ENCODE measurements at places on chromosomes 16 and 17.

DNA sequence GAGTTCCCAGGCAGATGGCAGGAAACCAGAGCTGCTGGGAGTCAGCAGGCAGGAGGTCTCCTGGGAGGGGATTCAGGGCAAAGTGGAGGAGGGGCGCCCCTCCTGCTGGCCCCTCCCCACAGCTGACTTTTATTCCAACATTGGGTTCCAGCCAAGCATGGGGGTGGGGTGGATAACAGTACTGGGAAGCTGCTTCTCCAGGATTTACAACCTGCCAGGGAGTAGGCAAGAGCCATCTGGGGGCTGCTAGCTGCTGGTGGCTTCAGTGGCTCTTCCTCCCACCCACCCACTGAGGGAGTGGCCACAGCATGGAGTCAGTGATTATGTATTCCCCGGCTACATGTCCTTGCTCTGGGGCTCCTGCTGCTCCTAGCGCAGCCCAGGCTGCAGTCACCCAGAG lies 36.8 kb downstream of the TMEM132E start:
- no peak for DNase-seq

- no peak for DNase-seq
These were observed 10.7 kb downstream of the MSRB1 start for GRCh38 chr16:1932050-1933028.

DNA sequence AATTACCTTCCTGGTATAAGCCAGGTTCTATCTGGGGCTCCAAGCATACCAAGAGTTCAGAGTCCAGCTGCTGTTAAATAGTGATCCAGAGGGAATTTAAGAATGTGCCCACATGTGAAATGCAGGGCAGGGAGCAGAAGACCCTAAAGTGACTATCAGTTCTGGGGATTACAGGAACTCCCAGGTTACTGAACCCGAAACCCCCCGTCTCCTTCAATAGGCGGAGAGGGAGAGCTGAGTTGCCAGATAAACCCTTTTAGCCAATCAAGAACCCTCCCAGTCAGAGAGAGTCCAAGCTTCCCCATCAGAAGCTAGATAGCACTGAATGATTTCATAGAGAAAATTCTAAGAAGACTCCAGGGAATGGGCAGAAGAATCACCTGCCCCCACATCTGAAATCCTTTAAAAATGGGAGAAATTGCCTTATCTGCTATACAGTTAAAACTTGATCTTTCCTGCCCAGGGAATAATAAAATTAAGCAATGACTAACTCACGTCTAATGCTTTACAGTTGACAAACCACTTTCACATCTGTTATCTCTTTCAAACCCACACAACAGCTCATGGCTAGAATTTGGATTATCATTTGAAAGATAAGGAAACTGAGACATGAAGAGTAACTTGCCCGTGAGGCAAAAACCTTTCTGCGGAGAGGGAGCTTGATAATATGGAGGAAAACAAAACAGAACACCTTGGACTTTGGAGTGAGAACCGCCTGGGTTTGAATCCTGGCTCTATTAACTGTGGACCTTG lies 10.2 kb downstream of the NOG start:
- no peak for DNase-seq

DNA sequence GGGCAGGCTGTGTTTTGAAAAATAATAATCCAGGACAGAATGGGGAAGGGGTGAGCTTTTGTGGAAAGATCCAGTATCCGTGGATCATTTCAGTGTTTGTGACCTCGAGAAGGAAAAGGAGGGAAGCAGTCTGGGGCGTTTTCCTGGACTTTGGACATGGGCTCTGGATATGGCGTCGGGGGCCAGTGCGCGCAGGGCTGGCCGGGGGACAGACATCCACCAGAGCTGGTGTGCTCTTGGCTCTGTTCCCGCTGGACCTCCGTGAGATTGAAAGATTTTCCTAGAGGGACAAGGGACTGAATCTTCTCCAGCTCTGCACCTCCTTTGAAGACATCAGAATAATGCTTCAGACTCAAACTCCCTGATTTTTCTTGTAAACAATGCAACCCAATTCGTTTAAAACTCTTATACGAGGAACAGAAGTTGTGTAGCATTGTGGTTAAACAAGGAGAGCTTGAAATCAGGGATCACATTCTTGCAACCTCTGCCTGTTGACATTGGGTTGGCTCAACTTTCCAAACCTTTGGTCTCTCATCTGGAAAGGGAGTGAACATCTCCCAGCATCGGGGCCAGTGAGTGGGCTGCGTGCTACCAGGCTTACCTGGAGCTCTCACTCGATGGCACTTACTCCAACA lies 75.9 kb downstream of the C16orf95 start:
- DNase-seq: no peak

DNA sequence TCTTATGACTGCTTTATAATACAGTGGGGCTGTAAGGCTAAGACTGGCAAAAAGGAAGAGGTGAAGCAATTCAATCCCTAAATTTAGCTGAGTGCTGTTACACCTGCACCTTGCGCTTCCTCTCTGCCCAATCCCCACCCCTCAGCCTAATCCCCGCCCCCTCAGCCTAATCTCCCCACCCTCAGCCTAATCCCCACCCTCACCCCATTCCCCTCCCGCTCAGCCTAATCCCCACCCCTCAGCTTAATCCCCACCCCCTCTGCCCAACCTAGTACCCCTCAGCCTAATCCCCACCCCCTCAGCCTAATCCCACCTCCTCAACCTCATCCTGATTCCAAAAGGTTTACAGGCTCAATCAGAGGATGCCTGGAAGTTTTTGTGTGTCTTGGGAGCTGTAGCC lies 155.5 kb downstream of the PMP22 start:
- no peak for DNase-seq

DNA sequence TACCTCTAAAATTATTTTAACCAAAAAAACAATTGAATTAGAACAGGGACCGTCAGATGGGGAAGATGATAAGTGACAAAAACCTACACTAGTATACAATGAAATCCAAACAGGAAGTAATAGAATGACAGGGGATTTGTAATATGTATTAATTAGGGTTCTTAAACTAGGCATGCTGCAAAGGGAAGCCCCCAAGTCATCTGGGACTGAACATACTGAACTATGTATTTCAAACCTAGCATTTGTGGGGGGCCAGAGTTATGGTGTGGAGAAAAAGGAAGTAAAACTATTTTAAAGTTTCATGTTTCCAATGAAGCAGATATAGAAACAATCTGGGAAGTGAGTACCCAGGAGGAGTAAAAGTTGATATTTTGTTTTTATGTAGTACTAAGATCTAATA lies 133.2 kb upstream of the HS3ST3A1 start:
- DNase-seq: no peak

GRCh38 chr16:63568164-63568563 lies 1531.9 kb upstream of the CDH8 start:
- no peak for DNase-seq

- no peak for DNase-seq
These were observed 3.6 kb downstream of the COX10 start for GRCh38 chr17:14072881-14073280.

GRCh38 chr16:67562526-67562917 lies at the start of gene CTCF:
Gene CTCF (plus strand): TSS chr16:67562526. CDS start chr16:67610833, 48,307 bp downstream.
- peak; percentile 68 for DNase-seq

GRCh38 chr17:77530591-77530990 lies 389.8 kb downstream of the SEC14L1 start:
- DNase-seq: no peak

- DNase-seq: no peak
These were observed 203.6 kb downstream of the ZFHX3 start for GRCh38 chr16:72844225-72844920.

DNA sequence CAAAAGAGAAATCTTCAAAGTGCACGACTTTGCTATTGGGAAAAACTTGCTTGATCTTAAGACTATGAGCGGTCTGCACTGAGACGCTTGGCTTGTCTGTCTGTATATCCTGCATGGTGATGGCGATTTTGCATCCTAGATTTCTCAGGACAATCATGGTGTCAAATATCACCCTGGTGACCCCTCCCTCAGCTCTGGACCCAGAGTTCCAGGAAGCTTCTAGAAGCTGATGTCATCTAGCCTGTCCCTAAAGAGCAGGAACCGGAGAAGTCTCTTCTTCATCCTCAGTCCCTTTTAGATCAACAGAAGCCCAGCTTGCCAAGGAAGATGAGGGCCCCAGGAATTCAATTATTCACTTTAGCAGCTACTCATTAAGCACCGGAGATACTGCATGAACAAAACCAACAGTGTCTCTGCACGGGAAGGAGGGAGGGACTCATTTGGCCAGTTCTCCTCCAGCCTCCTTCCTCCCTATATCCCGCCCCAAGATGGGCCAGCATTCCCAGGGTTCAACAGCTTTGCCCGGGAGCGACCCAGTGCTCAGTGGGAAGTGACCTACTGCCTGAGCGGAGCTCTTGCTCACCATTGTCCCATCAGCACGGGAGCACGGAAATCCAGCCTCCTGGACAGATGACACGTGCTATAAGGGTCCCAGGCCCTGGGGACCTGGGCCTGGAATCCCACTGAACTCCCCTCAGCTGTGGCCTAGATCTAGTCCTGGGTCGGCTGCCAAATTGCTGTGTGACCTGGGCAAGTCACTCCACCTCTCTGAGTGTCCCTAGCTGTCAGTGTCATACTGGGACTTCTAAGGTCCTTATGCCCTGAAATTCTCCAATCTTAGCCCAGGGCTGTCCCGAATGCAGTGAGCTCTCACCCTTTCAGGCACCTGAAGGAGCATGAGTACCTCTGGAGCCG lies 3.8 kb downstream of the EMP2 start:
- DNase-seq: no peak

- no peak for DNase-seq
These were observed 323.0 kb upstream of the TBX2 start for GRCh38 chr17:61076621-61077031.

- DNase-seq: no peak
These were observed 82.2 kb upstream of the ARL4D start for GRCh38 chr17:43316522-43317142.

DNA sequence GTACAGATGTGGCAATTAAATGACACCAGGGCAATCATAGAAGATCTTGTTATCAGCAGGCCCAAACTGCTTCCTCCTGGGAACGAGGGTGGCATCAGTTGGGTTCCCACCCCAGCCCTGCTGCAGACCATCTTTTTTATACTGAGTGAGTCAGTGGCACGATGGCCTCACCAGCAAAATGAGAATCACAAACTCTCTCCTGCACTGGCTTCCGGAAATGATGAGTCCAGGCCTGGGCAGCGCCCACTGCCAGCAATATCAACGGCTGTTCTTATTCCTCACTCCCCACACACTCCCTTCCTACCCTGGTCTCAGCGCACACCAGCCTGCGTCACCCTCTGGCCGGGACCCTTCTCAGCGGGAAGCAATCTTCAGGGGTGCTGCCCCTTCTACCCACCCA lies 340.3 kb downstream of the FOXL1 start:
- no peak for DNase-seq

GRCh38 chr16:632486-633335 lies 1.9 kb downstream of the WFIKKN1 start:
- DNase-seq: no peak

GRCh38 chr17:18191967-18192366 lies 8.3 kb downstream of the ALKBH5 start:
- DNase-seq: no peak

DNA sequence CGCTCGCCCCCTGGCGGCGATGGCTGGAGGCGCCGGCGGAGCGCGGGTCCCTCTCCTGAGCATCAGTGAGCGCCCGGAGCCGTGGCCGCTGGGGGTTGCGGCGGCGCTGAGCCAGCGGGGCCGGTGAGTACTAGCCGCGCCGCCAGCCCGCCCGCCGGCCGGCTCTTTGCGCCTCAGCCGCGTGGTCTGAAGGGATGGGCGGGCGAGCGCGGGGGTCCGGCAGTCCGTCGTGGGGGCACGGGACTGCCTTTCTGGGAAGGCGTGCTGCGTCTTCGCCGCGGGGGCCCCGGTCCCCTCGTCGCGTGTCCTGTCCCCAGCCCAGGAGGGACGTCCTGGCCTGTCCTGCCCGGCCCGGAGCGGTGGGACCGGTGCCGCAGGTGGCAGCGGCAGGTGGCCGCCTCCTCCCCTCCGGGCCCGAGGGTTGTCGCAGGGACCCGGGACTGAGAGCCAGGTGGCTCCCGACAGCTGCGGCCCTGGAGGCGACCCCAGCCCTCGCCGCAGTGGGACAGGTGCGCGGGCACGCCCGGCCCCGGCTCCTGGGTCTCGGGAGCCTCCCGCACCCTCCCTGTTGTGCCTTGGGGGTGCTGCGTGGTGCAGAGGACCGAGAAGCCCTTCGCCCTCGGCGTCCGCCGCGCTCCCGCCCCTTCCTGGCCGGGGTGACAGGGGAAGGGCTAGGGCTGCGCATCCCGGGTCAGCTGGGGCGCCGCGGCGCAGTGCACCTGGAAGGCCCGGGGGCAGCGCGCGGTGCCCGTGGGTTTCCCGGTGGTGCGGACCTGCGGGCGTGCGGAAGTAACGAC lies at the start of gene SPECC1:
Gene SPECC1 (plus strand): TSS at position 58 of the 797 bp plus-strand sequence. CDS start 87,293 bp downstream, outside the sequence.
- DNase-seq: peak; percentile 29

DNA sequence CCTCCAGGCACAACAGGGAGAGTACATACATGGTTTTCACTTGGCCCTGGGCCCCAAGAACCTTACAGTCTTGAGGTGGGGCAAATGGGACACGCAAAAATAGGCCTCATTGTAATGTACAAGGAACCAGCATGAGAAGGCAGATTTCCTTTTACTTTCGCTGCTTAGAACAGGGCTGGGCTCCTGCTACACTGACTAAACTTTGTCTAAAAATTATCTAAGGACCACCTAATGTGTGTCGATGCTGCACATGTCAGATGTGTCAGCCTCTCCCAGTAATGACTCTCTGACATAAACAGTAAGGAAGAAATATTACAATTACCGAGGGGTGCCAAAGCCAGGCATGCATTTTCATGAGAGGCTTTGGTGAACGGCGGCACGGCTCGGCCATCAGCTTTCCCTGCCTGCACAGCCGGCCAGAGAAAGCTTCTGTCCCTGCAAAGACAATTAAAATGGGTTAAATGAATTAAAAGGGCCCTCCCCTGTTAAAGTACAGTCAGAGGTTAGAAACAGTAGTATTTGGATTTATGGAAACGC lies 224.2 kb upstream of the IRX3 start:
- DNase-seq: no peak

DNA sequence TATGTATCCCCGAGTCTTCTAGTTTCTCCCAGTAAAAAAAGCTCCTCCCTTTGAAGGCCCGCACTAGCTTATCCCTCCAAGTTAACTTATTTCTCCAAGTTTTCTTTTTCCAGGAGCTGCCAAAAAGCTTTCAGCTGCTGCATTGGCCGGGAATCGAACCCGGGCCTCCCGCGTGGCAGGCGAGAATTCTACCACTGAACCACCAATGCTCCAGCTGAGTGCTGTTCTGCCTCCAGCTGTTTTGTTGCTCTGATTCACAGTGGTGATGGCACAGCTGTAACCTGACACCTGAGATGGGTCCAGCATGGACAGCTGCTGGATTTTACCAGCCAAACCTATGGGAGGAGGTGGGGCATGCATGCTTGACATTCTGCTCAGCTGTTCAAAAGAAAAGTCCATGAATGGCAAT lies 22.1 kb downstream of the VAC14 start:
- peak; percentile 65 for DNase-seq

GRCh38 chr17:9195961-9196670 lies 174.8 kb downstream of the NTN1 start:
- no peak for DNase-seq
